ENCODE measurements at places on chromosomes 4 and X. TPM values are rescaled to one million over a fixed set of nuclear protein-coding genes. Genes with fewer than 3 reads are reported as not detected.
A peak's percentile ranks its signal among the peaks of the same experiment; 100 is the strongest.

Gene EFNB1
- total RNA-seq = 17.2 TPM

Gene PPA2
- 94.4 TPM for total RNA-seq

Gene SMIM9
- total RNA-seq = not detected

Gene IGFBP7
- total RNA-seq = 653 TPM

Gene RPS6KA6
- 5.0 TPM for total RNA-seq

GRCh38 chrX:153934762-153935325, at the start of gene NAA10:
TSS of gene NAA10 (minus strand) at chrX:153935037. CDS start at chrX:153934904, 133 bp downstream.
- H3K4me1 ChIP-seq = no peaks in the 10 kb centered on the region
- no peaks in the 10 kb centered on the region for H3K36me3 ChIP-seq
- peak; percentile 66 for DNase-seq

GRCh38 chrX:153853180-153853901, 23.0 kb upstream of the PDZD4 start:
- H3K36me3 ChIP-seq = no peaks in the 10 kb centered on the region
- no peak overlapping the region for H3K4me3 ChIP-seq
- peaks cover 4% of the 10 kb centered on the region for H3K27me3 ChIP-seq

- no peaks in the 10 kb centered on the region for H3K36me3 ChIP-seq
- H3K4me3 ChIP-seq = no peak overlapping the region
- no peak overlapping the region for H3K27ac ChIP-seq
- no peak for DNase-seq
- no peaks in the 10 kb centered on the region for H3K4me1 ChIP-seq
Measured at GRCh38 chr4:119832776-119833175, 204.2 kb upstream of the PDE5A start.
